ENCODE measurements at places on chromosomes 13 and 19.

- no peak for DNase-seq
These were observed 30.1 kb downstream of the ZNF677 start for GRCh38 chr19:53224606-53225005.

GRCh38 chr13:25375727-25376358 lies 4.1 kb downstream of the ATP8A2 start:
- DNase-seq, result peak; percentile 34

GRCh38 chr13:38872693-38873092 lies 117.9 kb downstream of the STOML3 start:
- peak; percentile 29 for DNase-seq

- DNase-seq, result no peak
These were observed 7.7 kb downstream of the CDX2 start for GRCh38 chr13:27961227-27962085.

DNA sequence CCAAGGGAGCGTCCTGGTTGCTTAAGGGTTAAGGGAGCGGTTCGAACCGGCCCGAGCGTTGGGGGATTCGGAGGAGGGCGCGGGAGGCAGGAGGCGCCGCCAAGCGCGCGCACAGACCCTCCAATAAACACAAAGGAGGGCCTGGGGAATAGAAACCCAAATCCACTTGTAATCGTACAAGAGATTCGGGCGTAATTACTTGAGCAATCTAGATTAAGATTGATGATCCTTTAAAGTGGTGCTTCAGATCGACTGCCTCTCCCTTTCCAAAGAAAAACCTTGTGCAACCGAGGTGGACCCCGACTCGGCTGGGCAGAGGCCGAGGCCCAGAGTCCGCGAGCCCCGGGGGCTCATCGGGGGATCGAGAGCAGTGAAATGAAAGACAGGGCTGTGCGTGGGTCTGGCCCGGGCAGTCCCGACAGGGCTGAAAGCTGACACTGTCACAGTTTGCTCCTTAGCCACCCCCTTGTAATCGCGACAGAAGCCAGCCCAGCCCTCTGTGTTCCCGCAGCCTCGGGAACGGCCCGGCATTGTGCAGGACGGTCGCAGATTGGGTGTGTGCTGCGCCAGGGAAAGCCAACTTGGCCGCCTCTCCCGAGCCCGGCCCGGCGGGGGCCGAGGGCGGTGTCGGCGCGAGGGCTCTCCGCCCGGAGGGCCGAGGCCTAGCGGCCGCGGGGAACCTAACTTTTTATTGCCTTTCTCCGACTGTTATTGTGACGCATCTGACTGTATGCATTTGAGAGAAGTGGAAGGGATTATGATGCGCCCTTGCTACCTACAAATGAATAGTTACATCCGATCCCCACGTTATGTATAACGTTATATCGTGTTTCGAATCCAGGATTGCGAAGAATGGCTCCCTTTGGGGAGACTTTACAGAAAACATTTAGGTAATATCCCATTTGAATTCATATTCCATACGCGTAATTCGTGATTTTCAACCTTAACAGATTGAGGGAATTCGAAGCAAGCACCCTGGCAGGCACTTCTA lies 5.5 kb downstream of the MAB21L1 start:
- peak; percentile 11 for DNase-seq

DNA sequence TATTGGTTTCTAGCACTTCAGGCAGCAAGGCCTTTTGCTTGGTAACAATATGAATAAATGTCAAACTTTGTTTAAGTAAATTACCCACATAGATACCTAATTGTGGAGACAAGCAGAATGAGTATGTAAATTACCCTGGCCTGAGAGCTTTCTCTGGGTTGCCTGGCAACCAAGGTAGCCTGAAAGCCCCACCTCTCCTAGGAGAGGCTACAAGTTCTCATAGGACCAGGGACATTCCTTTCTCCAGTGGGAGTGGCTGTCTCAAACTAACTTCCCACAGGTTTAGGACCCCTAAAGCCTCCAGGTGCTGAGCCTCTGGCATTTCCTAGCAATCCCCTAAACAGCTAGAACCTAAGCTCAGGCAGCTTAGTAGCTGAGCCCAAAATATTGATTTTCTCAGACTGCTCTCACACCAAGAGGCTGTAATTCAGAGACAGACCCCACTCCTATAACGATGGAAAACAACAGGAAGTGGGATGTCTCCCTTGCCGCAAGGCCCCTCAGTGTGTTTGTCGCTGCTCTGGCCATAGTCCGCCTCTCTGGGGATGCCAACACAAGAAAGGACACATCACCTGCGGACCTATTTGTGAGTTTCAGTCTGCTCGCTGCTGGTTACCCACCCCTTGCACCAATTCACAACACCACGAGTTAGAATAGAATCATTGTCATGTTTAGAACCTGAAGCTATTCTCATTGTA lies 207.3 kb downstream of the DLEU7 start:
- DNase-seq, result peak; percentile 18

- peak; percentile 67 for DNase-seq
These were observed 5.2 kb downstream of the SPACA6 start for GRCh38 chr19:51698296-51698695.

GRCh38 chr13:110396913-110397381 lies 89.9 kb downstream of the COL4A2 start:
- peak; percentile 100 for DNase-seq

Data from iris pigment epithelial cell (primary cell).